HT-29 (cell line): ENCODE measurements at places on chromosomes 6 and 20.

GRCh38 chr6:35258858-35259193 lies 709 bp upstream of the ZNF76 start:
- no peak for DNase-seq

DNA sequence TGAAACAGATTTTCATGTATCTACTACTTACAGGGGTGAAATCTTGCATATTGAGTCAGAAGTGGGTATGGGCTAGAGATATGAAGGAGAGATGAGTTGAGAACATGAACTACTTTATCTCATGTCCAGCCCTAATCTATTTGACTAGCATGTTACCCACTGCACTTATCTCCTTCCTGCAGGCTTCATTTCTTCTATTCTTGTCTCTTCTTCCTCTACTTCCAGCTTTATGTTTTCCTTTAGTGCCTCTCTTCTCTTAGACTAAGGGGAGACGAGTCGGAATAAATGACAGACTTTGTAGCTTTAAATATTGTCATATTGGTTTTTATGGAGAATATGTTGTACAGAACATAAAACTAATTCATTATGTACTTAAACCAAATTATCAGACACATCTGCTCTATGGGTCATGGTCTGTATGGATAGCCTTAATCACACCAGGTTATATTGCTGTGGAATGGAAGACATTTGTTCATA lies 5.3 kb downstream of the RAB32 start:
- DNase-seq: no peak

DNA sequence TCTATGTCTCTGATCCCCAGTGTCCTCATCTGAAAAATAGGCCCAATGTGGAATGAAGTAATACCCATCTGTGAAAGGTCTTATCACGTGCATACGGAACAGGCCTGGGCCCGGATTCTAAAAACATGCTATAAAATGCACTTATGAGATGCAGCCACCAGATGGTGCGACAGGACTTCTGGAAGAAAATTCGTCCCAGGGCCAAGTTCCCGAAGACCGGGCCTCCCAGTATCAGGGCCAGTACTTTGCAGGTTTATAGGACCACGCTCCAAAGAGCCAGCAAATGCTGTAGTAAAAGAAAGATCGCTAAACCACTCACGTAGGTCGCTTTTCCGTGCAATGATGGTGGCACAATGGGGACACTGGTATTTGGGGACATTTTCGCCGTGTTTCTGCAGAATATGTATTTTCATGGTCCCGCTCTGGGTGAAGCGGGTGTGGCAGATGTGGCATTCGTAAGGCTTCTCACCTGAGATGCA lies 10.6 kb downstream of the CTCFL start:
- DNase-seq: peak; percentile 90

- DNase-seq: no peak
Observed at GRCh38 chr6:20542927-20543602, 8.8 kb downstream of the CDKAL1 start.

DNA sequence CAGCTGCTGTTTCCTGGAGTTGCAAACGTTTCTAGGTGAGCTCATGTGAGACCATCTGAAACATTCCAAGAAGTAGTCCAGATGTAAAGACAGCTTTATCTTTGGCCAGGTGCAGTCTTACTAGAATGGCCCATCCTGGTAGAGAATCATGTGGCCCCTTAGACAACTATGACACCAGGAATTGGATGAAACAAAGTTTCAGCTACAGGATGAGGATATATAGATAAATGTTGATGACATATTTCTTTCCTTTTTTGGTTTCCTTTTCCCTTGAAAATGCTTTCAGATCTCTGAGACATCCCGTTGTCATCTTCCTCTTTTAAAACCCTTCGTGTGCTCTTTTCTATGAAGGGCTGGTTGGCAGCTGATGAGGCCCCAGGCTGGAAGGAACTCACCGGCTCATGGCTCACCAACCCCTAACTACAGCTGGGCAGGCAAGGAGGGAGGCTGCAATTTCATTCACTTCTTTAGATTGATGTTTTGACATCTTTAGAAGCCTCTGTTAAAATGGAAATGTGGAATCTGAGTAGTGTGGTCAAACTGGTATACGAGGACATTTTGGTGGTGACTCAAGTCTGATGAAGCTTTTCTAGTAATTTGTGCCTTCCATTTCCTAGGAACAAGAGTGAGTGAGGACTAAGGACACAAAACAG lies 167.9 kb upstream of the TNFAIP3 start:
- DNase-seq: no peak

- DNase-seq: no peak
Observed at GRCh38 chr20:40651151-40651550, 37.9 kb downstream of the MAFB start.

DNA sequence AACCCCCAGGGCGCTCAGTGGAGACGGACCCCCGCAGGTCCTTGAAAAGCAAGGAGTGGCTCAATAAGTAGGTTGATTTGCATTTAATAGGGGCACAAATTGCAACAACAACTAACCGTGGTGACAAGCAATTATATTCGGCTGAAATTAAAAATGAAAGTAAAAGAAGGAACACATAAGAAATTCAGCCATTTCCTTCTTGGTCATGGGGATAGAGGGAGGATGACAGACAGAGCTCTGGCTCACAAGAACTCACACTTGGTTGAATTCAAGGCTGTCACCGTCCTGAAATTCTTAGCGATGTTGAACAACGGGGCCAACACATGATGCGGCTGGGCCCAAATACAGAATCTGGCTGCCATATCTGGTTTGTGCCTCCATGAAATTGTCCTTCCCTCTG lies 129.0 kb downstream of the EDN3 start:
- DNase-seq: no peak

GRCh38 chr6:28982476-28983266 lies 22.4 kb downstream of the ZNF311 start:
- no peak for DNase-seq
